ENCODE measurements at places on chromosomes 2 and 18.

DNA sequence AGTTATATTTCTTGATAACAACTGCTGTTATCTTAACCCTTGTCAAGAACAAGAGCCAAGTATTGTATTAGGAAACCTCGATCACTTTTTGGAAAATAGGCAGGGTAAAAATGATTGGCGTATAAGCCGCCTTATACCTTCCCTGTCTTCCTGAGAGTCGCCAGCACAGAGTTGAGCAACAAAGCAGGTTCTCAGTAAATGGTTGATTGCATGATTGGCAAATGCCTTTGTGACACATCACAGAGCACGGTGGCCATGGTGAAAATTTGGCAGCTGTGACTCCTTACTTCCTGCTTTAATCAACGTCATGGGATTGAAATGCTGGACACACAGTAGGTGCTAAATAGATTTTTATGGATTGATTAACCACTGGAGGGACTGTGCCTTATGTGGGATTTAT lies 3.9 kb upstream of the KLHL29 start:
- no peak for DNase-seq

DNA sequence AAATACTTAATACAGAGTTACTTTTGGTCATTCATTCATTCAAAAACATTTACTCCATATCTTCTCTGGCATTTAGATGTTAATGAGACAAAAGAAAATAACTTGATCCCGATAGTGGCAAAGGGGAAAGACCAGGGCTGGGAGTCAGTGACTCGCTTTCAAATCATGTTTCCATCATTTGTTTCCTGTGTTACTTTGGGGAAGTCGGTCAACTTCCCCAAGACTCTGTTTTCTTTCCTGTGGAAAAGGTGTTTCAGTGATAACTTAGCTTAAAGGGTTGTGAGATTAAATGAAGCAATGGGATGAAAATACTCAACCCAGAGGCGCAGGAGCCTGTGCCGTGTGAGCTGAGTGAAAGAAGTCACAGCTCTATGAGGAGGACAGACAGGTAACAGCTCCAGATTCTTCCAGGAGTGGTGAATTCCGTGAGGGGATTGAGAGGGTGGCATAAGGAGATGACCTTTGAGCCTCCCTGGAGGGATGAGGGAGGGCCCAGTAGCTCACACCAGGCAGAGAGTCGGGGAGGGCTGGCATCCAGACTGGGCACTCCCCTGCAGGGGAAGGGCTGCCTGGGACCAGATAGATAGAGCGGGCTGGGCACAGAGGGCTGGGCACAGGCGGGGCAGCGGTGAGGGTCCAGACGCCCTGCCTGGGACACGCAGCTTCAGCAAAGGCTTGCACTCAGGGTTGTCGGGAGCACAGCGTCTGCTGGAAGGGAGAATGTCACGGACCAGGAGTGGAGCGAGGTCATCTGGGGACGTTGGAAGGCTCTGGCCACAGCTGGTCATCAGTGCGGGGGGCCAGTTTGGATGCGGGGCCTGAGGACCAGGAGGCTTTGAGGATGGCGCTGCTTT lies 70.1 kb downstream of the TSHZ1 start:
- no peak for DNase-seq

GRCh38 chr18:32770054-32770665 lies 2.7 kb downstream of the KLHL14 start:
- peak; percentile 61 for DNase-seq

DNA sequence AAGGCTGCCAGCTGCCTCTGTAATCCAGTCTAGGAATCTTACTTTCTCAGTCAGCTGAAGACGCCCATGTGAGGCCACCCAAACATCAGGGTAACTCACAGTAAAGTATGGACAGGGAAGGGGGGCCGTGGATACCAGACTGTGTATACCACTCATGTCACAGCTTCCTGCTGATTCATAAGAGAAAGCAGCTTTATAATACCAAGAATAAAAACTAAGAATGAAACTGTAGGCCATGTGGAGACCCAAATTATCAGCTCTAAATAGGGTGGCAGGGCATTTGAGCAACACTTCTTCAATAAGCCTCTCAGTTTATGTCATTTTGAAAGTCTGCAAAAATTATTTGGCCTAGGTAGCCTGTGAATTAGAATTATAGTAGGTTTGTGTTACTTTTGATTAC lies 115.0 kb upstream of the CDCA7 start:
- no peak for DNase-seq

DNA sequence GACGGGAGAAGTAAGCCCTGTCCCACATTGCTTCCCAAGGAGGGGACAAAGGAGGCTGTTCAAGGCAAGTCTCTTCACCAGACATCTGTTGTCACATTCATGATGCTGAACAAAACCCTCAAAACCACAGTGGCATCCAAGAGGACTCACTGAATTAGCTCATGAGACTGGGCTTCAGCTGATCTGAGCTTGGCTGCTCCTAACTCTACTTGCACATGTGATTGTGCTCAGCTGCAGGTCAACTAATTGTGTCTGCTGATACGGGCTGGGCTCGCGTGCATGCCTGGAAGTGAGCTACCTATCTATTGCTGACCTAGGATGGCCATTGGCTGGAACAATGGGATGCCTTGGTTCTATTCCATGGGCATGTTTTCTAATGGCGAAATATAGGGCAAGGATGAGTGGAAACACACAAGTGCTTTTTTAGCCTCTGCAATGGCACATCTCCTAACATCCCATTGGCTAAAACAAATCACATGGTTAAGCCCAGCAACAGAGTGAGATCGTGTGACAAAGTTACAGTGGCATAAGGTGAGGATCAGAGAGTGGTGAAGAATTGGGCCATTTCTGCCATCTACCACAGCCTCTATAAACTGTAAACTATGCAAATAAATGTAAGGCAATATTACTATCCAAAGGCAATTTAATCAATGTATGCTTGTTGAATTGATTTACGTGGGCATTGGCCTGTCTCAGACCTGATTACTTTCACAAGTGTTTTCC lies 52.9 kb upstream of the CAPN13 start:
- DNase-seq, result no peak

DNA sequence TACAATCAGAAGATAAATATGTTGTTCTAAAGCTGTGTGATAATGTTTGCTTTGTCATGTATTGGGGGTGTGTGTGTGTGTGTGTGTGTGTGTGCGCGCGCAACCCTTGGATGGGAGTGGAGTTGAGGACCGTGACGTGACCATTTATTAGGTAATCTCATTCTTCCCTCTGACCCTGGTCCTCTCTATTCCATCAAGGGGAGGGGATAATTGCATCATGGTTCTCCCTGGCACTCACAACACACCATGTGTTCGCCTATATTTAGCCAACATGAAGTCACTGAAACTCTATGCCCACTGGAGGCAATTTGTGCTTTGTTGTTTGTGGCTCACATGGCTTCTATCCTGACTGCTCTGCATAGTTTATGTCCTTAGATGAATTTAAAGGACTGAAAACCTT lies 79.8 kb upstream of the LRPPRC start:
- DNase-seq, result no peak

DNA sequence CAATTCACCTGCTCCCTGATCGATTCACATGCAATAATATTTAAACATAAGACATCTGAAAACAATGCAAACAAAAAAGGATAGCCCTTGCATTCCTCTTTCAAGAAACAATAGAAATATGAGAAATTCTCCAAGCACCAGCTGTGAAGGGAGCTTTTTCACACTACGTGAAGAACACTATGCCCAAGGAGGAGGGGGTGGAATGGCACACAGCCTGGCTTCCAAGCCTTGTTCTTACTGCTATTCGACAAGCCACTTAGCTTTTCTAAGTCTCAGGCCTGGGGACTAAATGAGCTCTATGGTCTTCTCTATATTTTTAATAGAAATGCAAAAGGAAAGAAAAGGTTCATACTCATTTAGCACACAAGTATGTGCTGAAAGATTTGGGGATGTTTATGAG lies 92.2 kb upstream of the CHRNA1 start:
- no peak for DNase-seq

- no peak for DNase-seq
Observed at GRCh38 chr2:19490846-19491435, 132.5 kb upstream of the OSR1 start.

GRCh38 chr2:182280118-182280517 lies 146.7 kb downstream of the PDE1A start:
- no peak for DNase-seq

DNA sequence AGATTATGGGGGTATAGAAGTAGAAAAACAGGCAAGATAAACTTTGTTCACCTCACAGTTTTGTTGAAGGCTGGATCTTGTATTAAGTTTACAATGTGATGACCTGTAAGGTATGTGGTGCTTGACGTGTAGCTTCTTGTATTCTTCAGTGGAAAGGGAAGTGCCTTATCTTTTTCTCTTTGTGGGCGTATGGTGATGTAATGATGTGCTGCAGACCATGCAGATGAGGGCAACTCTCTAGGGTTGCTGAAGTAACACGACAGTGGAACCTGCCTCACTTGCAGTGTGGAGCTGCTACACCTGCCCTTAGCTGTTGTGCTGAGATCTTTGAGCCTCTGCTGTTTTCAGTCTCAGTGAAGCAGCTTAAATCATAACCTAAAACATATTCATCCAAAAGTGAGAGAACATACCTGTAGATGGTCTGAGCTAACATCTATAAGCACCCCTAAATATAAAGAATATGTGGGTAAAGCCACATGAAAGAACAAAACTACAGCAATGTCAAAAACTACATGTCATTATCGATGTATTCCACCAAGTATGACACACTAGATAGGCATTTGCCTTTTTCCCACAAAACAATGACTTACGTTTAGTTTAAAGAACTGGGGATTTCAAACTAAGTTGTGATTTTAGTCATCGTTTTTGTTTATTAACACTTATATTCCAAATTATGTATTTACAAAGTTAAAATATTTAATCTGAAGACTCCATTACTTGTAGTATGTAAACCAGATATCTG lies 1144.1 kb downstream of the CNTNAP5 start:
- DNase-seq, result no peak

DNA sequence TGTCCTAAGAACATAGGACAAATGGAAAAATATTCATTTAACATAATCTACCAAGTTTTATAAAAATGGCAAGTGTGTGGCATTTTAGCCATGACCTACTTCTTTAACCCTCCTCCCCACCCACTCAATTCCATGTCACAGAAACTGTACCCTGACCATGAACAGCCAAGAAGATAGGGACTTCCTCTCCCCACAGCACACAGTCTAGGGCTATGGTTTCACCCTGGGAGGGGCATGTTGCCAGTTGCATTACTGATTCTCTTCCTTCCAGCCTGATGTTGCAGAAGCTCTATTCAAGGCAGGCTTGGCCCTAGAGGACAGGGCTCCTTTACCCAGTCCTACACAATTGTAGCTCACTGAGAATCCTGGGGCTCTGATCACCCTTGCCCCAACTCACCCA lies 153.6 kb upstream of the KLF7 start:
- DNase-seq, result no peak

DNA sequence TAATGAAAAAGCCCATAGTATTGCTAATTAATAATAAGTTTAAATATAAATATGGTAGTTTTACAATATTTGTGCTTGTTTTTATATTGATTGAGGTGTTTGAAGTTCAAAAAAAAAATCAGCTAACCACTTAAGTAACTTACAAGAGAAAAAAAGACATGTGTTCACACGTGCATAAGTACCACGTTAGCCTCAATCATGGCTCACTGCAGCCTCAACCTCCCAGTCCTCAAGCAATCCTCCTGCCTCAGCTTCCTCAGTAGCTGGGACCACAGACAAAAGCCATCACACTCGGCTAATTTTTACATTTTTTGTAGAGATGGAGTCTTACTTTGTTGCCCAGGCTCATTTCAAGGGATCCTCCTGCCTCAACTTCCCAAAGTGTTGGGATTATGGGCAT lies 19.4 kb downstream of the MGAT4A start:
- no peak for DNase-seq

GRCh38 chr18:70072678-70073077 lies 125.0 kb upstream of the CD226 start:
- no peak for DNase-seq

GRCh38 chr2:54497763-54498680 lies 41.9 kb downstream of the SPTBN1 start:
- DNase-seq, result no peak

DNA sequence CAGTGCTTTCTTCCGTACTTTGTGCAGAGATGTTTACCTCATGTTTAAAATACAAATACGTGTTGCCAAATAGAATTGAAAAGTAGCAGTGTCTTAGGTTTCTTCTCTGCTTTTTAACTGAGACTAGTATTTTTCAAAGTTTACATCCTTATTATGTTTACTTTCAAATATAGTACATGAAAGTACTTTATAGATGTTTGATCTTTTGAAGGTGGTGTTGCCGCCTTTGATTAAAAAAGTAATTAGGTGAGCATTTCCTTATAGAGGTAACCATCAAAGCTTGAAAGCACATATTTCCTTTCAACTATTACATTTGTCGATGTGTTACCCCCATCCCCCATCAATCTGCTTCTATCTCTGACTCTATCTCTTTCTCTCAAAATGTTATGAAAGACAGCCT lies 87.0 kb downstream of the CERS6 start:
- DNase-seq, result no peak

- DNase-seq, result no peak
Observed at GRCh38 chr2:62364791-62365528, 141.0 kb downstream of the TMEM17 start.

Data from activated effector memory CD4-positive, alpha-beta T cell treated with anti-CD3 and anti-CD28 coated beads, Interleukin-2, amount 50 U/mL, for 16 hours (primary cell).